CD4-positive, alpha-beta T cell treated with Interferon gamma for 1 hour (primary cell): ENCODE measurements at places on chromosomes 11 and 22.

- DNase-seq = no peak
These were observed 212.1 kb downstream of the NELL1 start for GRCh38 chr11:20881328-20882079.

DNA sequence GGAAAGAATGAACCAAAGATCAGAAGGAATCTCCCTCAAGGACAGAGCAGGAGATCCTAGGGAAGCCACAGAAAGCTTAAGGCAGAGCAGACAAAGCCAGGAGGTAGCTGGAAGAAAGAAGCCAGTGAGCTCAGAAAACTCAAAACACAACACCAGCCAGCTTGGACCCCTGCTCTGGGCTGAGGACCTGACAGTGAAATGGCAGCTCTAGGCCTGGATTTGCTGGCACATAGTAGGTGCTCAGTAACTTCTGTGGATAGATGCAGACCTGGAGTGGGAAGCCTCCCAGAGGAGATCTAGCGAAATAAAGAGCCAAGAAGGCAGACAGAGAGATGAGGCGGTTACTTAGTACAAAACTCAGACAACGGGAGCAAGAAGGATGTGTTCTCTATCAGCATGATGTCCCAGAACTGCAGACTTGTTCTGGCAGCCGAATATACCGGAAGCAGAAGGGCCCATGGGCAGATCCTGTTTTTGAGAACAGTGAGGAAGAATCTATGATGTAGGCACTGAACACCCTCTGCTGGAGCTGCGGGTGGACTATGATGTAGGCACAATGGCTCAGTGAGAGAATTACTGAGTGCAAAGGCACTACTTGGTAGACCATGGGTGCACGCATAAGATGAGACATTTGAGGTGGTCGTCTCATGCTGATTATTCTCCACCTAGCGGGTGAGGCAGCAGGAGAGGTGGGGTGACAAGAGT, 4.8 kb downstream of the ROBO4 start:
- no peak for DNase-seq

DNA sequence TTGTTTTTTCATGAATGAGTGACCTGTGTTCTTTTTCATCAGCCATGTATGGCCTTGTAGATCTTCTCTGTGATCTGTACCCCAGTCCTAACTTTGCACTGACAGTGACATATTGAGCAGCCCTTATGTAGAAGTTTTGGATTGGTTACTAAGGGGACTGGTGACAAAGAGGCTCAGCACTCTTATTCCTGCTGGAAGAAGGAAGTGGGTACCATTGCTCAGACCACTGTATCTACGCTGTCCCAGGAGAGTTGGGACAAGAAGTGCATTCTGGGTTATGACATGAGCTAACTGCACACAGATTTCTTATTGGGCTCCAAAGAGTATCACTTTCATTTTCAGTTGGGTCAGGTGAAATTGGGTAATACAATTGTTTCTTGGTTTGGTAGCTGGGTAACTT, 107.8 kb upstream of the RASSF10 start:
- no peak for DNase-seq

DNA sequence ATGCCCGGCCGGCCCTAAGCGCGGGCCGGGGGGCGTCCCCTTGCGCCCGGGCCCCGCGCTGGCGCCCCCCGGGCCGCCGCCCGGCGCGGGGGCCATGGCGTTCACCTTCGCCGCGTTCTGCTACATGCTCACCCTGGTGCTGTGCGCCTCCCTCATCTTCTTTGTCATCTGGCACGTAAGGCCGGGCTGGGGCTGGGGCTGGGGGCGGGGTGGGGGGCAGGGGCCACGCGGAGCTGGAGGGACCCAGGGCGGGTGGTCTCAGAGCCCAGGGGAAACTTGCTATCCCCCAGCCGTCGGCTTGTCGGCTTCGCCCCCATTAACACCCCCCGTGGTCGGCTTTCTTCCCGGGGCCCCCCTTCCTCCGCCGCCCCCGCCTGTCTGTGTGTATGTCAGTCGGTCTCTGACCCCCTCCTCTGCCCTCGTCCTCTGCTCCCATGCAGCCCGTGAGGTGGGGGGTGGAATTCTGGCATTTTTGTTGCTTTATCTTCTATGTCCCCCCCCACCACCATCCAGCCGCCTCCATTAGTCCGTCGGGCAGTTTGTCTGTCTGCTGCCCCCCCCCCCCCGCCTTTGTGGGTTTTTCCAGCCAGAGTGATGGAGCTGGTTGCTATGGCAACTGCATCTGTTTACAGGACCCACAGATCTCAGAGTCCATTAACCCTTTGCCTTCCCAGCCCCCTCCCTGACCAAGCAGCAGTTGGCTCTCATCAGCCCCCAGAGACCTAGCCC, 552 bp downstream of the CNIH2 start:
- peak; percentile 48 for DNase-seq

DNA sequence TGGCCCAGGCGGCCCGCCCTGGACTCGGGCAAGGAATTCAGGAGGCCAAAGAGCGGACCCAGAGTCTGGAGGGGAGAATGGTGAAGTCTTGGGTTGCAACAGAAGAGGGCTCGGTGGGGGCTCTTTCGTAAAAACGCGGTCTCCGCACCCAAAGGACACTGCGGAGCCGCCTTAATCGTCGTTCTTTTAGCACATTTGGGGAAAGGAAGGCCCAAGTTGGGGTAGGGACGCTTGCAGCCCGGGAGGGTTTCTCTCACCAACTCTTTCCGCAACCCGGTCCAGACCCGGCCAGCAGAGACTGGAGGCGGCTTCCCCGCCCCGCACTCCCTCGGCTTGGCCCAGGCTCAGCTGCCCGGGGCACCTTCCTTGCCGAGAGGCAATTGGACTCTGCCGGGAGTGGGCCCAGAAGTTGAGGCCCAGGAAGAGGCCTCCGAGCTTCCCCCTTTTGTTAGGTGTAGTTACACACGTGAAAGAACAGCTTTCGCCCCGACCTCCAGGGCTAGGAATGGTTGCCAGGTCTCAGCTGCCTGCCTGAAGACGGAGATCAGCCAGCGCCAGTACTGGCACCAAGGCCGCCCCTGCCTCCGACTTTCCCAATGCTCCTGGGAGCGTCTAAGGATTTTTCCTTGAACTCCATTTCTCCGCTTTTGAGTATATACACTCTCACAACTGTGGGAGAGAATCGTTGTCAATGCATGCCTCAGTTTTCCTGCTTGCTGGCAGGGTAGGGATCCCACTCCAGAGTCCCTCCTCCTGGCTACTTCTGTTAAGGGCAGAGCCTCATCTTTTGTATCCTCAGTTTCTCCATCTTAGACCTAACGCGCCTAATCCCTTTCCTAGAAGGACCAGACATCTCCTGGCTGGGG, 3.7 kb downstream of the ALX4 start:
- DNase-seq = no peak

DNA sequence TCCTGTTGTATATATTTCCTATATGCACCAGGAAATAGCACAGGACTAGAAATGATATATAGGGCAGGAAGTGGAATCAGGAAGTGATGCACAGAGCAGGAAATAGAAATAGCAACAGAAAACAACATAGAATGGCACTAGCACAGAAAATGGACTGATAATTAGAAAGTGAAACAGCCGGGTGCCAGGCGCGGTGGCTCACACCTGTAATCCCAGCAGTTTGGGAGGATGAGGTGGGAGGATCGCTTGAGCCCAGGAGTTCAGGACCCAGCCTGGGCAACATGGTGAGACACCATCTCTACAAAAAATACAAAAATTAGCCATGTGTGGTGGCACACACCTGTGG, 10.0 kb upstream of the RELT start:
- peak; percentile 30 for DNase-seq

DNA sequence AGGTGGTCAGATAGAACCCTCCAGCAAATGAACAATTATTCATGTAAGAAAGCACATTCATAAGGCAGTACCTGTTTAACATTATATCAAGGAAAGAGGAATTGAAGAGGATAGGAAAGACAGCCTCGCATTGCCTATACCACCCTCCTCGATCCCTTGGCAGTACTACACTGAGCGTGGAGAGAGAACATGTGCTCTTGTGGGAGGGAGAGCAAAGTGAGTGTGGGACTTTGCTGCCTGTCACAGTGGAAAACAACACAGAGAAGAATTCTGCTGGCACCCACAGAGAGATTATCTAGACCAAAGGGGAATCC, 17.5 kb upstream of the DDX10 start:
- DNase-seq = no peak

- no peak for DNase-seq
These were observed 398 bp upstream of the CRACR2B start for GRCh38 chr11:827146-827896.

- DNase-seq = no peak
These were observed 70.2 kb downstream of the DBX1 start for GRCh38 chr11:20089796-20090653.

DNA sequence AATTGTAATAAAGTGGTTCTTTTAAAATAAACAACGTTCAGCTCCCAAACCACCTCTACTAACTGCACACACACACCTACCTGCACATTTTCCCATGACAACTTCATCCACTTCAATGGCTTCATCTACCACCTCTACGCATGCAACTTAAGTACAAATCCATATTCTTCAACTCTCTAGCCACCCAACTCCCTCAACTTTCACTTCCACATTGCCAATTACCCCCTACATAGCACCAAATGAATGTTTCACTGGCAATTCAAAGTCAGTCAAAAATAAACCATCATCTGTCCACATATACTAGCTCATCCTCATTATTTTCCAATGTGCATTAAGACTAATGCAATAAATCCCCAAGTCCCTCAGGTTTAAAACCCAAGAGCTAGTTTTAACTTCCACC, 50.7 kb upstream of the ARHGAP32 start:
- no peak for DNase-seq

- DNase-seq = no peak
These were observed 15.9 kb downstream of the KCNQ1 start for GRCh38 chr11:2460540-2461252.

DNA sequence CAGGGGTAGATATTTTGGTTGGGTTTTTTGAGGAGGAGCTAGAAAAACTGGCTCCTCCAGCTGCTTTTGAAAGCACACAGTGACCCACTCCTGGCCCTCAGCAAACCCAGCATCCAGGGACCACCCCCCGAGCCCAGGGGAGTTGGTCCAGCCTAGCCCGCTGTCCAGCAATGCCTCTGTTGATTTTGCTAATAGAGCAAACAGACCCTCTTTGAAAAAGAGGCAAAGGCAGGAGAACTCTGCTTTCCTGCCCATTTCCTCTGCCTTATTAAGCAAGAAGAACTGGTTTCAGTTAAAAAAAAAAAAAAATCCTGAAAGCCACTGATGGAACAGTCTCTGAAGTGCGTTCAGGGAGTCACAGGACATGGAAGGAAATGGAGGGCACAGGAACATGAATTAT, 25.3 kb downstream of the ABTB2 start:
- DNase-seq = no peak

DNA sequence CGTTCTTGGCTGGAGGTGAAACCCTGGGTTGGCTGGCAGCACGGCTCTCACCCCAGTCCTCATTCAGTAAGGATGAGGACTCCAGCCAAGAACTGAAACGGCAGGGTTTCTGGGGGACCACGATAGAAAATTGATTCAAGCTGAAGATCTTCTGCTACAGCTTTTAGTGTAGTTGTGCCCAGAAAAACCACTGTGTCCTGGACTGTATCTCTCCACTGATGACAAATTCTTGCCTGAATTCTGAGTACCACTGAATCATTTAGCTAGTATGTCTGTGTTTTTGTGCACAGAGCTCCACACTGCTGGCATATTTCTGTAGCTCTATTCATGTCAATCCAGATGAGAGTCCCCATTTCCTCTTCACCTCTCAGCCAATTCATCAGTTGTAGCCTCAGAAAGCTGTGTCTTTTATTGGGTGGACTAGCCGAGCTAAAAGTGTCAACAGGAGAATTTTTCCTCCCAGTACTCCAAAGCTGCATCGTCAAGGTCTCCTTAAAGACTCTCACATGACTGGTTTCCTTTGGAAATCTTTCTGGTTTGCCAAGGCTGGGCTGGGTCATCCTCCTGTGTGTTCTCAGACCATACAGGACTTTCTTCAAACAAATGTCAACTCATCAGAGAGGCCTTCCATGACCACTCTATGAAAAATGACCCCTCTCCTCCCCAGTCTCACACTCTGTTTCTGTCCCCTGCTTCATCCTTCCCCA, 144.6 kb downstream of the LDLRAD3 start:
- no peak for DNase-seq

DNA sequence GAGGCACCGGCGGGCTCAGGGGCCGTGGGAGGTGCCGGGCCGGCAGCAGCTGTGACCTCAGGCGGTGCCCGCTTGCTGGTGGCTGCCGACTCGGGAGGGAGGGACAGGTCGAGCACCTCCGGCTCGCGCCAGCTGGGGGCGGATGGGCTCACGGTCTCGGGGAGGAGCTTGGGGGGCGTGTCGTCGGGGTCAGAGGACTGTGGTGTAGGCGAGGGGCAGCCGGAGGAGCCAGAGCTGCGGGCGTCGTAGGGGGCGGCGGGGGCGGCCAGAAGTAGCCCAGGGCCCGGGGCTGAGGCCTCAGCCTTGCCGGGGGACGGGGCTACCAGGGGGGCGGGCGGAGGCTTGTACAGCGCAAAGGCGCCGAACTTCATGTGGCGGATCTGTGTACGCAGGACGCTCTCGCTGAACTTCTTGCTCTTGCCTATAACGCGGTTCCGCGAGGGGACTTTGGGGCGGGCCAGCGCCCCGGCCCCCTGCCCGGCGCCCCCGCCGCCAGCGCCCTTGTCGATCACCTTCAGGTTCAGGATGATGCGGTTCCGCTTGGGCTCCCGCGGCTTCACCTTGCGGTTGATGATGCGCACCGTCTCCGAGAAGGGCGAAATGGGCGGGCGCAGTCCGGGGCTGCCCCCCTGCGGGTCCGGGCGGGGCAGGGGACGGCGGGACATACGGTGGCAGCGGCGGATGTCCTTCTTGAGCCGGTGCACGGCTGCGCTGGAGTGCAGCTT, 5.5 kb downstream of the CBX6 start:
- DNase-seq = no peak

- DNase-seq = no peak
These were observed 5.4 kb upstream of the LTBP3 start for GRCh38 chr11:65563601-65564000.

GRCh38 chr11:72114570-72114969, 2.1 kb upstream of the ANAPC15 start:
- DNase-seq = no peak

- DNase-seq = no peak
These were observed 27.2 kb downstream of the OR52B2 start for GRCh38 chr11:6142936-6143335.

DNA sequence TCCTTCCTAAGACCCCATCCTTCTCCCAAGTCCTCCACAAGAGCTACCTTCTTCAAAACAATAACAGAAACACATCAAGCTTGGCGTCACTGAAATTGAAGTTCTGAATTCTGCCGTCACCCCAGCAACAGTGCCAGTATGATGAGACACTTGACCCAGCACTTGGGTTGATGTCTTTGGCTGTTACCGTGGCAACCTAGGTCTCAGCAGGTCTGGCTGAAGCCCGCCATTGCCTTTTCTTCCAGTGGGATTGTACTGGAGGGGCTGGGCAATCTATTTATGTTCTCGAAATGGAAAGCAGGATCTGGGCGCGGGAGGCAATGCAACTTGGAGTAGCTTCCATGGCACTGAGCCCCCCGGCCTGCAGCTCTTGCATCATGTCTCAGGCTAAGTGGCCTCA, 23.8 kb downstream of the NPTXR start:
- DNase-seq = no peak
